Fibroblast of lung (primary cell): ENCODE measurements at places on chromosomes 13 and 19.

- DNase-seq, result no peak
These were observed 37.6 kb upstream of the HOMER3 start for GRCh38 chr19:18978616-18979015.

DNA sequence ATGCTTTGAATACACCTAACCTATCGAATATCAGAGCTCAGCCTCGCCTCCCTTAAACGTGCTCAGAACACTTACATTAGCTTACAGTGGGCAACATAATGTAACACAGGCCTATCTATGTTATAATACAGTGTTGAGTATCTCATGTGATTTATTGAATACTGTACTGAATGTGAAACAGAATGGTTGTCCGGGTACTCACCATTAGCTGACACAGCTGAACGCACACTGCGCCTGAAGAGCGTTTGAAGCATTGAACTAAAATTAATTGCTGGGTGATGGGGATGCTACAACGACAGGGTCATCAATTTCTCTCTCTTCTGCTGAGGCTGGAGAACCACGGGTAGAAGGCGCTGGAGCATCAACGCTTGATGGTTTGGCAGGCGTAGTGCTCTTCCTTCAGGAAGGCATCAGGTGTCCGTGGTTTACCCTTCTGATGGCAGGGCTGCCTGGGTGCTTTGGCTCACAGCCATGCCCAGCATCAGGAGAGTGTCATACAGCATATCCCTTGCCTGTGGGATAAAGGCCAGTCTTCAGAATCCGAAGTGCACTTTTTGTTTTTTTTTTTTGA lies 46.9 kb upstream of the UBE2L5 start:
- no peak for DNase-seq

- DNase-seq, result peak; percentile 80
These were observed 81.4 kb downstream of the RNASEH2B start for GRCh38 chr13:50990818-50991506.

DNA sequence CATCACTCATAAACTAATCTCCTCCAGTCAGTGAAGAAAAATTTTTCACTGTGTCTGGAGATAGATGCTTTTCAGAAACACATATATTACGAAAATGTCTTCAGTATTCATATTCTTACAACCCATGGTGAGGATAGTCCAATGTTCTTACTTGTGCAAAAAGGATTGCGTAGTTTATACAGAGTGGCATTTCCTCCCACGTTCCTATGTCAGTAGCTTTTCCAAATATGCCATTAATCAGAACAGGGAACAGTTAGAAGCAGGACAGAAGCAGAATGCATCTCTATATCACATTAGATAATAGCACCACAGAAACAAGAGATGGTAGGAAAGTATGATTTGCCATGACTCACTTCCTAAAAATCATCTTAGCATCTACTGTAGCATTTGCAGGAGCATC lies 282.9 kb downstream of the SLITRK5 start:
- peak; percentile 3 for DNase-seq

DNA sequence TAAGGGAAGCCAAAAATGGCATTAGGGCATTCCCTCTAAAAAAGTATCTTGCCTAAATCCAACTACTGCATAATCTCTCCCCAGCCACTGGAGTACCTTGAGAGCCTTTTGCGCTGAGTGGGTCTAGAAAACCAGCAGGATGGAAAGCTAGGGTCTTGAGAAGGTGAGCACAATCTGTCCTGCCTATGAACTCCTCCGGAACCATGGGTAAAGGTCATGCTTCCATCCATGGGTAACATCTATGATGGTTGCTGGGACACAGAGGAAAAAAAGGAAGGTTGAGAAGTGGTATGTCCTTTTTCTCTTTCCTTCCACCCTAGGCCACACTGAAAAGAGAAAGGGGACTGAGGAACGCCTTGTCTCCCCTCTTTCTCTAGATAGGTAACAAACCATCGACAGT lies 52.4 kb downstream of the ZNF676 start:
- peak; percentile 26 for DNase-seq

DNA sequence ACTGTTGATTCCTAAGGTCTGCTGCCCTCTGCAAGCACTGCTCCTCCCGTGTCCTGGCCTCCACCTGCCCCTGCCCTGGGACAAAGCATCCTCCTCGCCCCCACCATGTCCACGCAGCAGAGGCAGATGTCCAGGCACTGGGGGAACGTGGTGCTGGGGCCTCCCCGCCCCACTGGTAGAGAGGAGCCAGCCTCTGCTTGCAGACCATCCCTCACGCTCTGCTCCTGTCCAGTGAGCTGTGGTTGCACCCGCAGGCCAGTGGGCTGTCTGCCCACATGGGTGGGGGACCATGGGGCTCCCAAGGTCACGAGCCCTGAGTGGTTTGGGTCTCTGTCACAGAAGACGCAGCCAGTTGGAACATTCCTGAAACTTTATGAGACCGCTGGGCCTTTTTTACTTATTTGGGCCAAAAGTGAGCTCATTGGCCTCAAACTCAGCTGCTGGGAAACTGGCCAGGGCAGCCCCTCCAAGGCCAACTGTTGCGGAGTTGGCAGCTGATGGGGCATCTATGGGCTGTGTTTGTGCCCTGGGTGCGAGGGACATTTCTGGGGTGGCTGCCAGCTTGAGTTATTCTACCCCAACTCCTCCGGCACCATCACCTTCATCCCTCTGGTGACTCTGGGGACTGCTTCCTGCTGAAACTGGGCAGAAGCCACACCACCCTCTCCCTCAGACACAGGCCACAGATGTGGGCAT lies 64.8 kb upstream of the F7 start:
- no peak for DNase-seq

- DNase-seq, result no peak
These were observed 11.8 kb upstream of the ERFL start for GRCh38 chr19:41939861-41940730.

DNA sequence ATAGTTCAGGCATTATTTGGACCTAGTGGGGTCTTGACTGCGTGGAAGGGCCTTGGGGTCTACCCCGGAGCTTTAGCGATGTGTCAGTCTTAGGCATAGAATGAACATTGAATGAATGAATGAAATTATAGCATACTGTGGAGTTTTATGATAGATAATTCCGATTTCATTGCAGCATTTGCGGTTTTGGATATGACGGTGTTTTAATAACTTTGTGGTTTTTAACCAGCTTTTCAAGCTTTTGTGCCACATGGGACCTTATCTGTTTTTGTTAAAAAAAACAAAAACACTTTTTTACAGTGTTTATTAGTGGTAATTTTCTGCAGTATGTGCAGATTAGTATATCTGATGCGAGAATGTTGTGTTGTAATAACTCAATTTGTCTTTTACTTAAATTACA lies 696 bp downstream of the NUP58 start:
- DNase-seq, result no peak

- peak; percentile 38 for DNase-seq
These were observed 56.4 kb downstream of the ZDHHC20 start for GRCh38 chr13:21402586-21403307.

- DNase-seq, result peak; percentile 65
These were observed 340.6 kb downstream of the ENOX1 start for GRCh38 chr13:43446126-43446525.

GRCh38 chr19:29670255-29670654 lies 5.0 kb downstream of the PLEKHF1 start:
- DNase-seq, result no peak

DNA sequence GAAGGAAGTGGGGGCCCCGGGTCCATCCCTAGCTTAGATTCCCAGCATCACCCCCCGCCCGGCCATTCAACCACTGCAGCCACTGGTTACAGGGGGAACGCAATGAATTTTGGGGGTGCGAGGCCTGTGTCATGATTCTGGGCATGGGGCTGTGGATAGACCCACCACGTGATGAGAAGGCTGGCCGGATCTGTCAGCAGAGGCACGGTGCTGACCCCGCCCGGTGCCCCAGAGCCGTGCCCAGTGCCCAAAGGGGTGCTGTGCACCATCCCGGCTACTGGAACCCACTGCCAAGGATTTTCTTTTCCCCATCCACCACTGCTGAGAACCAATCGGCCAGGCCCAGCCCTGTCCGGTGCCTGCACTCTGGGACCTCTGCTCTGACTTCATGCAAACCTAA lies 27.4 kb downstream of the CLEC4M start:
- DNase-seq, result no peak

- peak; percentile 46 for DNase-seq
These were observed 1.2 kb downstream of the ZFP36 start for GRCh38 chr19:39407660-39408391.

DNA sequence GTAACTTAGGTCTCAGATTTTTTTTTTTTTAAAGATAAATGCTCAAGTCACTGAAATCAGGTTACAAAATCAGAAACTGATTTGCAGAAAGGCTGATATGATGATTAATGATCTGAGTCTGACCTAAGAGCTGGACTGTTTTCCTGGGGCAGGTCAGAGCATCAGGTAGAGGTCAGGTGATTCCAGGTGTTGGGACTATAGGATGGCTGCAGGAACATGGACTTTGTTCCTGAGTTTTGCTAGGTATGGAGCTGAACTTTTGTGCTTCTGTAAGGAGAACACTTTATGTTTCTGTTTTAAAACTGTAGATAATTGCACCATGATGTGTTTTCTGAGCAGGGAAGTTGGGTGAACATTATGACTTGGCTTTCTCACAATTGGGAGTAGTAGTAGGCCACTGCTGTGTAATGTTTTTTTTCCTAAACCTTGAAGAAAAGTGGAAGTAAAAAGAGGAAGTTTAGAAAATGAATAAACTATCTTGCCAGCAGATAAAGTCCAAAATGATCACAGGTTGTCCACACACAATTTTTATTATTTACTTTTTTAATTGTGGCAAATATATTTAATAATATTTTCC lies 297.2 kb downstream of the DCT start:
- DNase-seq, result no peak

DNA sequence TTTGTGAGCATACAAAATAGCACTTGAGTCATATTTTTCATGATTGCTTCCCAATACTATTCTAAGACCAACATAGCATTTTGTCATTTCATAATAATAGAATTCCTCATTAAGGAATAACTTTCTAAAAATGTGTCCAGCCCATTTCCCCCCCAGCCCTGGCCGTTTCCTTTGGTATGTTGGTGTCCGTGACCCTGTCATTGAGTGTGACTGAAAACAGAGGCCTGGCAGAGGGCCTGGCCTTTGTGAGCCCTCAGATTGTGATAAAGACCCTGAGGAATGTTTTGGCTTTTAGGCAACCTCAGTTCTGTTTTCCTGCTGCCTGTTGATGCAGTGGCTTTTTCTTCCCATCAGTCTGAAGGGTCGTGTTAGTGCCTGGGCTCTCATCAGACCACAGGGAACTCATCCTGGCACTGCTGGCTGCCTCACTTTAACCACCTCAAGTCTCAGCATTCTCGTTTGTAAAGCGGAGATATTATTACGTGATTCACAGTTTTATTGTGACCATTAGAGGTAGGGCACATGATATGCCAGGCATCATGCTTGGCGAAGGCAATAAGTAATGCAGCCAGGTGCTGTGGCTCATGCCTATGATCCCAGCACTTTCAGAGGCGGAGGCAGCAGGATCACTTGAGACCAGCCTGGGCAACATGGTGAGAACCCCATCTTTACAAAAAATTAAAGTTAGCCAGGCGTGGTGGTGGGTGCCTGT lies 13.8 kb downstream of the SPINT2 start:
- DNase-seq, result peak; percentile 63

DNA sequence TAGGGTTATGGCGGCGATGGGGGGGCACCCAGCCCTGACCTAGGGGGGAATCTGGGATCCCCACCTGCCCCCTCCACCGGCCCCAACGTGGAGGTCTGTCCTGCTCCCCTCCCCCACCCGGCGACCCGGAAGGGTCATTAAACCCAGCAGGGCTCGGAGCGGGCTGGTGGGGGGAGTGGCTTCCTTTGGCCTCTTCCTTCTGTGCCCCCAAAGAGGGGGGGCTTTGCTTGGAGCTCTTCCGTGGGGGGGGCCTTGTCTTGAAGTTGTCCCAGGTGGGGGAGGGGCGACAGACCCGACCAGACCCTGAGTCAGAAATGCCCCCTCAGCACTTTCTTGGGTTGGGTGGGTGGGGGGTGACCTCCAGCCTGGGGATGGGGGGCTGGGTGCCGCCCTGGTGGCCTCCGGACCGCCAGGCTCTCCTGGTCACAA lies 1.5 kb downstream of the ARID3A start:
- no peak for DNase-seq

DNA sequence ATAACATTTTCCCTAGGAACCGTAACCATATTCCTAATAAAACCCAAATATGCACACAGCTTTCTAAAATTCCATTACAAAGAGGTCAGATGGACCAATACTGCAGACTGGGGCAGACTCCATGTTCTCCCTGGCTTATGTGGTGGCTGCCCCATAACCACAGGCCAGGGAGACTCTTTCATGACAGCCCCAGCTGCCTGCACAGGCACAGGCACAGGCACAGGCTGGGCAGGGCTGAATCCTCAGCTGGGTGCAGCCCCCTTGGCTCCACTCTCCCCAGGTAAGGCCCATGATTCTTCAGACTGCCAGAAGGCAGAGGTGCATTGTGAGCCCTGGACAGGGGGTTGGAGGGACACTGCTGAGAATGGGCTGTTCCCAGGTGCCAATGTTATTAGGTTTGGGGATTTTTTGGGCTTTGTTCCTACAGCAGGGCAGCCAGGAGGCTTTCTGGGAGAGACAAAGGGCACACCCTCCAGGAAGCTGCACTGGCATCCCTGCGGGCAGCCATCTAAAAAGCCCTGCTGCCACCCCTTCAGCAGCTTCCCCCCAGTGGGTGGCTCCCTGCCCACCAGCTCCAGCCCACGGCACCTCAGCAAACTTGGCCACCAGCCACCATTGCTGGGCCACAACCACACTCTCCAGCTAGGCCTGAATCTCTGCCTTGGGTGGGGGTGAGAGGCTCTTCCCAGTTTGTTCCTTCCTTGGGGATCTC lies 20.0 kb downstream of the DOCK9 start:
- DNase-seq, result no peak

GRCh38 chr19:47435196-47435595 lies 15.9 kb upstream of the MEIS3 start:
- no peak for DNase-seq

- peak; percentile 56 for DNase-seq
These were observed 20.7 kb upstream of the HMGB1 start for GRCh38 chr13:30486230-30487074.

DNA sequence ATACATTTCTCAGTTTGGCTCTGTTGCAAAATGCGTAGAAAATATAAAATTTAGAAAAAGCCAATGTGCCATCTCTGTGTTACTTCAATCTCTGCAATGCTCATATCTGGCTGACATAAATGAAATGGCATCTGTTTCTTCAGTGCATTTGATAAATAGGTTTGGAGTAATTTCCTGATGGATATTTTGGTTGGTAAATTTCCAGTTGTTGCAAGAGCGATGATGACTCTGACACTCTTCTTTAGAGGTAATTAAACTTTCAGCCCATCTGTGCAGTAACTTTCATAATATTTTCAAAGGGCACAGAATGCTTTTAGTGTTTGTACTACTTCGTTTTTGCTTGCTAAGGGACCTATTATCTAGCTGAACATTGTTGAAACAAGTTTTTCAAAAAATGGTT lies 1286.4 kb downstream of the PCDH9 start:
- peak; percentile 56 for DNase-seq
